AML-193 (cell line): ENCODE measurements at places on chromosomes 3 and 15.
A peak's percentile ranks its signal among the peaks of the same experiment; 100 is the strongest.

- DNase-seq: no peak
Observed at GRCh38 chr3:113070681-113071113, 79.9 kb downstream of the GTPBP8 start.

GRCh38 chr15:60212536-60212935 is 185.2 kb downstream of the ANXA2 start:
- DNase-seq: no peak

DNA sequence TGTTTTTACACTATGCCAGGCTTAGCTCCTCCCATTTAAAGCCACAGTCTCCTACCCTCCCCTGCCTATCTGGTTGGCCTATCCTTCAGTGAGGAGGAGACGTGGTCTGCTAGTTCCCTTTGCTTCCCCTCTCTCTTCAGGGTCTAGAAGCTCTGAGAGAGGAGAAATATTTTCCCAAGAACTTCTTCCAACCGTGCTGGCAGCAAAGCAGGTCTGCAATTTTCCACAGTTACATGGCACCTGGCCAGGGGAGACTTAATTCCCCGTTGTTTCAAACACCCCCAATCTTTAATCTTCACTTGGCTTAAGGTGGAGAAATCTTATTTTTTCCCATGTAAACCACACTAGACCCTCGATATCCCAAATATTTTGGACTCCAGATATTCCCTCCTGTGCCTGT is 149.5 kb upstream of the MCTP2 start:
- no peak for DNase-seq

GRCh38 chr3:194313560-194314387 is 37.4 kb downstream of the CPN2 start:
- no peak for DNase-seq

GRCh38 chr3:73056845-73057150 is 4.7 kb upstream of the EBLN2 start:
- DNase-seq: no peak

GRCh38 chr3:78614486-78614885 is 1153.3 kb downstream of the ROBO1 start:
- no peak for DNase-seq

DNA sequence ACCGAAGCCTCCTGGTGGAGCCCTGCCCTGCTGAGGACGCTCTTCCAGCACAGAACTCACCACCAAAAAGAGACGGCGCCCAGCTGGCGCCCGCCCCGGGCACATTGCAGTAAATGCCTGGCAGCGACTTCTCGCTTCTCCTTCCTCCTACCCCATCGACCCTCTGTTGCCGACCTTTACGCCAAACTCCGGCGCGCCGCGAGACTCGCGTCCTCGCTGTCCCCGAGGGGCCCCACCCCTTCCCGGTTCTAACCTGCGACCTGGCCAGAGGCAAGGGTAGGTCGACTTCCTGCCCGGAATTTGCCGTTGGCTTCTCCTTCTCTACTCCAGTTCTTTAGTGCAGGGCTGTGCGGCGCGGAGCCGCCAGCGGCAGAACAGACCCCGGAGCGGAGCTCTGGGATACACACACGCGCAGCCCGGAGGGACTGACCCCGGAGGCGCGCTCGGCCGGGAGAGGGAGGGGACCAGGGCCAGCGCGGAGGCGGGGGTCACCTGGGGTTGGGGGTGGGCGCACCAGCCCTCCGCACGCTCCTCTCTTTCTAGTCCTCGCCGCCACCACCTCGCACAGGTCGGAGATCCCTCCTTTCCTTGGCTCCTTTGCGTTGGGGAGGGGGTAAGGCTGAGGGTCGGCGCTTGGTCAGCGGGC is 226.6 kb upstream of the AZI2 start:
- no peak for DNase-seq

DNA sequence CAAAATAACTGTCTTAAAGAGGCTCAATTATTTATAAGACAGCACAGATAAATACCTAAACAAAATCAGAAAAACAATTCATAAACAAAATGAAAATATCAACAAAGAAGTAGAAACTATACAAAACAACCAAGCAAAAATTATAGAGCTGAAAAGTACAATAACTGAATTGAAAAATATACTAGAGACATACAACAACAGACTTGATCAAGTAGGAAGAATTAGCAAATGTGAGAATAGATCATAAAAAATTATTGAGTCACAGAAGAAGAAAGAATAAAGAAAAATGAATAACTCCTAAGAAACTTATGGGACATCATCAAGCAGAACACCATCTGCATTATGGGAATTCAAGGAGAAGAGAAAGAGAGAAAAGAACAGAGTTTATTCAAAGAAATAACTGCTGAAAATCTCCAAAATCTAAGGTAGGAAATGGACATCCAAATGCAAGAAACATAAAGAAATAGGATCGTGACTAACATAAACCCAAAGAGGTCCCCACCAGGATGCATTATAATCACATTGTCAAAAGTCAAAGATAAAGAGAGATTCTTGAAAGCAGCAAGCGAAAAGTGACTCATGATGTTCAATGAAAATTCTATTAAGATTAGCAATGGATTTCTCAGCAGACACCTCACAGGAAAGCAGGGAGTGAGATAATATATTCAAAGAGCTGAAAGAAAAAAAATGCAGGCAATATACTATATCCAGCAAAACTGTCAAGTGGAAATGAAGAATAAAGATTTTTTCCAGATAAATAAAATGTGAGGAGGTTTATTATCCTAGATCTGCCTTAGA is 85.9 kb downstream of the DCLK3 start:
- DNase-seq: no peak

- no peak for DNase-seq
Observed at GRCh38 chr3:132232231-132232792, 84.9 kb upstream of the ACP3 start.

- no peak for DNase-seq
Observed at GRCh38 chr3:55654123-55654760, 167.1 kb upstream of the WNT5A start.

GRCh38 chr3:56928379-56929068 is 126.8 kb upstream of the ARHGEF3 start:
- peak; percentile 67 for DNase-seq

DNA sequence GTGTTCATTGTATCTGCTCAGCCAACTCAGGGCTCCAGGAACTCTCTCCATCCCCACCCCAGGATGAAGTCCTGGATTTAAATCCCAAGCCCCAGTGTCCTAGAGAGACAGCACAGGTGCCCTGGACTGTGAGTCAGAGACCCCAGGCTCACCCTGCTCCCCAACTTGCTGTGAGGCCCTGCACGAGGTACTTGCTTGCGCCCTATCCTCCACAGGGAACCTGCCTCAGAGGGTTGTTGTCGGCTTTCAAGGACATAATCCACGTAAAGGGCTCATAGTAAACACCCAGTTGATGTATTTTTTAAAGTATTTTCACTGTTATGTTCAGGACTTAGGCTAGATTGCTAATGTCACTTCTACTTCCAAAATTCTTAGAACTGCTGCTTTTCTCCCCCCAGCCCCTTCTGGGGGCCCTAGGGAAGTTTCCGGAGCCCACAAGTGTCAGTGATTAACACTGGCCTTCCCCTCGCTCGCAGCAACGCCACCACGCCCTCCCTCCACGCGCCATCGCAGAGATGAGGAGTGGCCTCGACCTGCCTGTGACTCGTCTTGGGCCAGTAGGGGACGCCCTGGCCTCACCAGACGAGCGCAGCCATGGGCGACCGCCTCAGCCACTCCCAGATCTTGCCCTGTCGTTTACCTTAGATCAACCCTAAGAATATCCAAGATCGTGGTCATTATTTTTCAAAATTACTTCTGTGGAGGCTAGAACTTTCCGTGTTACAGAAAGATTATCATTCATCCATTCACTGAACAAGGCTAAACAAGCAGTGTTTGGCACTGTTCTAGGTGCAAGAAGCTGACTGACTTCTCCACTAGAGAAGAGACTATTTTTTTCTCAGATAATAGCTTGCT is 6.0 kb upstream of the SRP14 start:
- peak; percentile 67 for DNase-seq

GRCh38 chr15:77139312-77139711 is 68.4 kb upstream of the TSPAN3 start:
- DNase-seq: no peak

DNA sequence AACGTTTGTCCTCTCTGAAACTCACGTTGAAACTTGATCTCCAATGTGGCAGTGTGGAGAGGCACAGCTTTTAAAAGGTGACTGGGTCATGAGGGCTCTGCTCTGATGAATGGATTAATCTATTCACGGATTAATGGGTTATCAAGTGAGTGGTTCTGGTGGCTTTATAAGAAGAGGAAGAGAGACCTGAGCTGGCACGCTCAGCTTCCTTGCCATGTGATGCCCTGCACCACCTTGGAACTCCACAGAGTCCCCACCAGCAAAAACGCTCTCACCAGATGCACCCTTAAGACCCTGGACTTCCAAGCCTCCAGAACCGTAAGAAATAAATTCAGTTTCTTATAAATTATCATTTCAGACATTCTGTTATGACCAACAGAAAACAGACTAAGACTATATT is 2.6 kb downstream of the PPP1R2 start:
- DNase-seq: no peak

- DNase-seq: no peak
Observed at GRCh38 chr3:138395865-138396751, 38.3 kb upstream of the ESYT3 start.

DNA sequence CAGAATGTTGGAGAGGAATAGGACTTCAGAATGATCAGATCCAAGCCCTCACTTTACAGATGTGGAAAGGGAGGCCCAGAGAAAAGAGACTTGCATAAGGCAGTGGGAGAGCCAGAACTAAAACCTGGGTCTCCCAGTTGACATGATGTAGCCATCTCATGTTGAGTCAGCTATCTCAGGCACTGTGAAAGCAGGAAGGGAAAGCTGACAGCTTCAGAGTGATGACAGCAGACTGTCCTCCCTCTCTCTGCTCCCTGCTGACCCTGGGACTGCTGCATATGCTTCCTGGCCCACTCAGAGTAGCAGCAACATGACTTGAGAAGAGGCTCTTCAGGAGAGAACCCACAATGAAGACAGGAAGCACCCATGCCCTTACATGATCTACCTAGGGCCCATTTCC is 14.7 kb downstream of the FHIT start:
- no peak for DNase-seq

- no peak for DNase-seq
Observed at GRCh38 chr3:5274091-5274490, 86.6 kb downstream of the EDEM1 start.

DNA sequence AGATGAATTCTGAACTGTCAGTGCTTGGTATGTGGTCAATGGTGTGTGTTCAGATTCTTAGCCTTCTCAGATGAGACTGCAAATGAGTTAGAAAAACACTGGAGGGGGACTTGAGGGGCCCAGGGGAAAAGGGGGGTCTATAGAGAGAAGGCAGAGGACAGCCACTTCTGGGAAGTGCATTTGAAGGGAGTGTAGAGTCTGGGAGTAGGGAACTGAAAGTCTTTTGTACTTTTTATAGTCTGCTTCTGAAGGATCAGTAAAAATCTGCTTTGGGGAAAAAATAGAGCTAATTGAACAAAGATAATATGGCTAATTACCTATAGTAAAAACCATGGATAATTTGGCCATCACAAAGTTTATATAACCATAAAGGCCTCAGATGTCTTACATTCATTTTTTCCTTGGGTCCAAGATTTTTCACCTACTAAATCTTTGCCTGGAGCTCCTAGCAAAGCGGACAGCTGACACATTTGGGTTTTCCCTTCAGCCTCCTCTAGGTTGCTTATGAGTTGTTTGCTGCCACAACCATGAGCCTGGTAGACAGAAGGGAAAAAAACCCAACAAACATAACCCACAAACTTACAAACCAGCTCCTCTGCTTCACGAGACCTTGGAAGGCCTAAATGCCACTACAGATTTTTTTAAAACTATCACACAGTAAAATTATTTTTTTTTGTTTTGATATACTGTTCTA is 48.8 kb downstream of the CD86 start:
- DNase-seq: no peak

DNA sequence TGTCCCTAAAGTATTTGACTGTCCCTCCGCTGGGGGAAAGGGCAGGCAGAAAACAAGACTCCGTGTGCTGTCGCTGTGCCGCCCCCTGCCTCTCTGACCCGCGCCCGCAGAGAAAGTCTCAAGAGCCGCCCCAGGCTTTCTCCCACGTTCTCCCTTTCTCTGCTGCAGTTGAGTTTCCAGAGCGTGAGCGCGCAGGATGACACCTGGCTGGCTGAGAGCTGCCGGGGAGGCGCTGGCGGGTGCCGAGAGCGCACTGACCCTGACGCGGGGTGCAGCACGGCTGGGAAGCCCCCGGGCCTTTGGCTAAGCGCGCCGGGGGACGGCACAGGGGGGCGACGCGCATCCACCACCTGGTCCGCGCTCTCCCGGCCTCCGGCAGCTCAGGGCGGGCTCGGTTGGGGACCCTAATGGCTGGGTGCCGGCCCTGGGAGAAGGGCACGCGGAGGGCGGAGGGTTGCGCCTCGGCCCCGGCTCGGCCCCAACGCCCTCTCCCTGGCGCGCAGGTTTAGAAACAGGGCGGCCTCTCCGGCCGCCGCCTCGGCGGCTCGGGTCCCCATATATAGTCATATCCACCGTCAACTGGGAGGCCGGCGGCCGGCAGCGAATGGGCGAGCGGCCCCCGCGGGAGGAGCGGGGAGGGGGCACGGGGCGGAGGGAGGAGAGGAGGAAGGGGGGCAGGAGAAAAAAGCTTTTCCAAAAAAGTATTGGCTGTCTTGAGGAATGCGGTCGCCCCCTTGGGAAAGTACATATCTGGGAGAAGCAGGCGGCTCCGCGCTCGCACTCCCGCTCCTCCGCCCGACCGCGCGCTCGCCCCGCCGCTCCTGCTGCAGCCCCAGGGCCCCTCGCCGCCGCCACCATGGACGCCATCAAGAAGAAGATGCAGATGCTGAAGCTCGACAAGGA is at the start of gene TPM1:
TSS of gene TPM1 (plus strand) at position 774 of the 903 bp plus-strand sequence. CDS start at position 857, 83 bp downstream.
- no peak for DNase-seq

DNA sequence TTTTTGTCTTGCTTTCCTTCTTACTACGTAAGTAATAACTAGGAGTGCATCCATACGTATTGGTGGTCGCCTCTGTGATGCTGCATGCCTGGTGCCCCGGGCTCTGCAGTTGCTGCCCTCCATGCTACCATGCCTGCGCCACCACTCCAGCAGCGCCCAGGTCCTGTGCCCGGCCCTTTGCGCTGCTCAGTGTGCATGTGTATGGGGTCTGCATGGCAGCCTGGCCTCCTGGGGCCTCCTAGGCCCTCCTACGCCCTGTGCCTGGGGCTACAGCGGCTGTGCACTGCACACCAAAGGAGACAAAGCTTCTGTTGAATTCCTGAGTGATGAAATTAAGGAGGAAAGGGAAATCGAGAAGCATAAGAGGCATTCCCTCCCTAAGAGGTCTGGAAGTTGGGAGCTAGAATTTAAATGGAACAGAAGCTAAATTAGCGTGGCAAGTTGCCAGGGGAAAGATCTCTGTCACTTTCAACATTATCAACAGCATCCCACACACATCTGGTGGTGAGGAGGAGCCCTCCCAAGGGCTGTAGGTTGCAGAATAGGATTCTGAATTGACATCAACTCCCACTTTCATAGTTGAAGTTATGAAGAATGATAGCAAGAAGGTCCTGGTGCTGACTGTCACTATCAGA is 275.0 kb upstream of the CHRM5 start:
- no peak for DNase-seq

- no peak for DNase-seq
Observed at GRCh38 chr3:14464141-14464465, 61.7 kb downstream of the SLC6A6 start.

- no peak for DNase-seq
Observed at GRCh38 chr3:108511490-108511889, 1.1 kb upstream of the MYH15 start.

- DNase-seq: no peak
Observed at GRCh38 chr3:44963571-44964325, 12.2 kb downstream of the ZDHHC3 start.
